ENCODE measurements at places on chromosomes 7 and 10. TPM values are rescaled to one million over a fixed set of nuclear protein-coding genes. Genes with fewer than 3 reads are reported as not detected.

Gene STK31
- under 0.01 TPM for total RNA-seq

Gene GPNMB
- total RNA-seq = 177 TPM

Gene RAB19
- total RNA-seq = not detected

Gene CYP2C19
- total RNA-seq = not detected

Gene NEUROG3
- total RNA-seq = not detected

Gene TMEM139
- not detected for total RNA-seq

Gene HECW1
- 6.1 TPM for total RNA-seq

Gene CLIP2
- total RNA-seq = 58.3 TPM

Gene GIMAP4
- not detected for total RNA-seq

Gene LIPN
- not detected for total RNA-seq

Gene PRLHR
- not detected for total RNA-seq

Gene WDR37
- total RNA-seq = 9.8 TPM

Gene NYAP1
- total RNA-seq = 0.26 TPM

Gene GAD2
- not detected for total RNA-seq

Gene BMPER
- 12.2 TPM for total RNA-seq

Gene NIPSNAP2
- total RNA-seq = 42.4 TPM

Gene SPAM1
- total RNA-seq = not detected

Gene DKK1
- 54.4 TPM for total RNA-seq

Gene SUN3
- not detected for total RNA-seq

Gene STRIP2
- 10.9 TPM for total RNA-seq

Gene PPIF
- total RNA-seq = 18.7 TPM

Gene ADAMTS14
- total RNA-seq = 1.8 TPM

Gene TSPAN15
- total RNA-seq = 1.8 TPM

Gene ANKRD61
- total RNA-seq = 0.26 TPM

Gene C10orf105
- under 0.01 TPM for total RNA-seq

Gene ATRNL1
- 0.33 TPM for total RNA-seq

Gene CYP2C8
- 0.17 TPM for total RNA-seq

Gene CRYGN
- 0.50 TPM for total RNA-seq

Gene PIP
- not detected for total RNA-seq

Gene SMO
- 12.6 TPM for total RNA-seq

Gene AKR1D1
- not detected for total RNA-seq

Gene CAPZA2
- 91.9 TPM for total RNA-seq

Gene NUDT13
- total RNA-seq = 2.1 TPM

Gene TRIL
- 0.17 TPM for total RNA-seq

Gene CTTNBP2
- total RNA-seq = 4.4 TPM

Gene RBP3
- not detected for total RNA-seq

Gene ENTPD1
- 3.3 TPM for total RNA-seq

Gene PDLIM1
- total RNA-seq = 24.3 TPM

Gene ANKRD30A
- total RNA-seq = not detected

Gene NODAL
- total RNA-seq = not detected

Gene MAT1A
- total RNA-seq = not detected

Gene HABP2
- not detected for total RNA-seq

Gene PRSS37
- not detected for total RNA-seq

Gene TFR2
- not detected for total RNA-seq

Gene CAV1
- total RNA-seq = 174 TPM

Gene RAB11FIP2
- total RNA-seq = 17.5 TPM

Data from fibroblast of lung (primary cell).